ENCODE measurements at places on chromosomes 11 and 22.

DNA sequence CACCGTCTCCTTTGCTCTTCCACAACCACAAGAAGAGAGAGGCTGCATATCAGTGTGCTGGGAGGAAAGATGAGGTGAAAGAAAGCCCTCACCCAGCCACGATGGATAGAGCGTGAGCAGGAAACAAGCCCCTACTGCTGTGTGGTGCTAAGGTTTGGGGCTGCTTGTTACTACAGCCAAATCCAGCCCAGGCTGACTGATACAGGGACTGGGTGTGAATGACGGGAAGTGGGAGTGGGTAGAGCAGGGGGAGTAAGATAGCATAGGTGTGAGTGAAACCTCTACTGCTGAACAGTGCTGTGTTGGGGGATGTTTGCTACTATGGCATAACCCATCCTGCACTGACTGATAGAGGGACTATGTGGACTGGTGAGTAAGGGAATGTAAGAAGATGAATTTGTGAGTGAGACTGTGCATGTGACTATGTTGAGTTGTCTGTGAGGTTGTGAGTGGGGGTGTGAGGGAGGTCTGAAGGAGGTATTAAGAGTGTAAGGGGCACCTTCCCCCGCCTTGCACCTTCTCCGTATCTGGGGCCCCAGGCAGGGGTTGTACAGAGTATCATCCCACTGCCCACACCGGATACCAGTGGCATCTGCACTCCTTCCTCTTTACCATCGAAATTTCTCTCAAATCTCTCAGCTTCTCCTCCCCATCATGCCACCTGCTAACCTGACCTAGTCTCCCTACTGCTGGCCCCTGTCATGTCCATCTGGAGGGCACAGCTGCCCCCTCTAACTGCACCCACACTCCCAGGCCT, 91.5 kb downstream of the MN1 start:
- no peak for DNase-seq

DNA sequence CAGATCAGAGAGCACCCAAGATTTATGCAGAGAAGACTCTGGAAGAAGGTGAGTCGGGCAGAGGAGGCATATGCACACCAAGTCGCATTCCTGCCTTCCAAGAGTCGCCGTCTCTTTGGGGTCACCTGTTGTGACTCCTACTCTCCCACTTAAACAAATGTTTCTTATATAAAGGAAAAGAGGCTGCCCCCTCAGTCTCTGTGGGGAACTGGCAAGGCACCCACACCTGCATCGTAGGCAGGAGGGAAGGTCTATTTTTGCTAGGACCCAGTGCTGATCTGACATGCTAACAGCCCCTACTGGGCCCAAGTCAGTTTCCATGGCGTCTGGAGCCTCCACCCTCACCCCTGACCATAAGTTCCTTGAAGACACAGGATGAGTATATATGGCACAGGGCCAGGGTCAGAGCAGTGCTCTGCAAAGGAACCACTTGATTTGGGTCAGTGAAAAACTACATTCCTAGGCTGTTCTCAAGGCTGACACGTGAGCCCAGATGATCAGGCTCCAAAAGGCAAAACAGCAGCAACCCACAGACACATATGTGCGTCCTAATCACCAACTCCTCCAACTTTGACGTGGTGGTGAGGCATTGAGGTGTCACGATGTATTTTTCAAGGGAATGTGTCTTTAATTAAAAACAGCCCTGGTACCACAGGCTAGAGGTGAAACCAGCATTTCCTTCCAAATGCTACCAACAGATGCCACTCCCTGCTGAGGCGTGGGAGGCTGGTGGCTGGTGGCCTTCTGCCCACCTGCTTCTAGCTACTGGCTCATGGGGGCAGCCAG, 55.6 kb upstream of the CSNK2A3 start:
- DNase-seq: no peak

GRCh38 chr11:115918576-115918975, 414.4 kb upstream of the CADM1 start:
- DNase-seq: no peak

DNA sequence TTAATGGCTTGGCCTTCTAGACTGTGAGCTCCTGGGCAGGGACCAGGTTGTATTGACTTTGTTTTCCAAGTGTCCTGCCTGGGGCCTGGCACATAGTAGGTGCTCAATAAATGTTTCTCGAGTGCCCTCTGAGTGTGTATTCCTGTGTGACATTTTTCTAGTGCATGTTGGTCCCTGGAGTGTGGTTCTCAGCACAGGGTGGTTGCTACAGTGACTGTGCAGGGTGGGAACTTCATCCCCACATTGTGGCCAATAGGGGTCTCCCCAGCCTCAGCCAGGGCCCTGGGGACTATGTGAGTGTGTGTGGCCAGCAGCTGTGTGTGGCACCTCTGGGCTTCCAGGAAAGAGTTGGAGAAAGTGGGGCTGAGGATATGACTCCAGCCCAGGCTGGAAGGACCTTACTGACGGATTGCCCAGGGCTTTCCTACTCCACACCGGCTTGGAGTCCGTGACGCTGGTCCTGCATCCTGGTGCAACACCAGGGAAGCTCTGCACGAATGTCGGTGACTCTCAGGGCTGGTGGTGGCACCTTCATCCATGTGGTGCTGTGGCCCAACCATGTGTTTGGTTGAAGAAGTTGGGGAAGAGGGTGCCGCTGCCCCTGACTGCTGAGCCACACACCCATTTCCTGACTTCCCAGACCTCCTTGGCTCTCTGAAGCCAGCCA, 9.0 kb upstream of the MARK2 start:
- DNase-seq: no peak

DNA sequence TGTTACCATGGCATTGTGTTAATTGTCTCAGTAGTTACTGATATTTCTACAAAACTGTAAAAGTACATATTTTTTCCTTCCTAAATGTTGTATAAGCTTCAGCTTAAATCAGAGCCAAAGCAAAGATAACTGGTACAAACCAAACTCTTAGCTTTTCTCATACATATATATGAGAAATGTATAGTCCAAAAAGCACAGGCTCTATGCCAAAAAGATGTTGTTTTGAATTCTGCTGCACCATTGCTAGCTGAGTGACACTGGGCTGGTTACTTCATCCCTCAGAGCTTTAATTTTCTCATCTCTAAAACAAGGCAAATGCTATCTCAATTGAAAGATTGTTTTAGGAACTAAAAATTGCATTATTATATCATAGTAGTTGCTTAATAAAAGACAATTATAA, 6.7 kb upstream of the GRIA4 start:
- no peak for DNase-seq

- no peak for DNase-seq
Measured at GRCh38 chr11:134390706-134391569, 21.1 kb downstream of the B3GAT1 start.

- DNase-seq: no peak
Measured at GRCh38 chr11:127218275-127218608, 217.7 kb upstream of the KIRREL3 start.

DNA sequence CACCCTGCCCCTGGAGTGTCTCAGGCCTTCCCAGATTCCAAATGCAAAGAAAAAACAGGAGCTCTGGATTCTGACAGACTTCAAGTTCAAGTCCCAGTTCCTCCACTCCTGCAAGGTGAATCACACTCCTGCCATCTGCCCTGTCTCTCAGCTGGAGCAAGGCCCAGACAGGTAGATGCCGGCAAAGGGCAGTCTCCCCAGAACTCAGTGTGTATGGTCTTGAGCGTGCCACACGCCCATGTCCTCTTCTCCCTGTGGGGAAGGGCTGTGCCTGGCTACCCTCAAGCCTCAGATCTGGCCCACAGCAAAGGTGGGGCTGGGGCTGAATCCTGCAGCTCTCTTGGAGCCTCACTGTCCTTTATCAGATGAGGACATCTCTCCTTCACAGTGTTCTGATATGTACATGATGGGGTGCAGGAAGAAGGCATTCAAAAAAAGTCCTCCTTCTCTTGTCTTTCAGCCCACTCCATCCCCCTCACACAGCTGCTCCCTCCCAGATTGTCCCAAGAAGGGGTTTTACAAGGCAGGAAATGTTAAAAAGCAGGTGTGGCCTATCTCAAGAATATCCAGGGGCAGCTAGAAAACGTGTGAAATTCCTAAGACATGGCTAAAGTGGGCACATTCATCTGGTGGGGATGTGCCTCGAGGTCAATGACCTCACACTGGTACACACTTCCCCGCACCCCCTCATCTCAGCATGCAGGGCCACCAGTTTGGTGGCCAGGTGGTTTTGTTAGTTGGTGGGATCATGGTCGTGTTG, 27.7 kb upstream of the ARFGAP3 start:
- DNase-seq: no peak

- DNase-seq: no peak
Measured at GRCh38 chr11:11348303-11348702, 4.7 kb downstream of the CSNK2A3 start.

- no peak for DNase-seq
Measured at GRCh38 chr11:78535920-78536319, 38.7 kb downstream of the NARS2 start.

DNA sequence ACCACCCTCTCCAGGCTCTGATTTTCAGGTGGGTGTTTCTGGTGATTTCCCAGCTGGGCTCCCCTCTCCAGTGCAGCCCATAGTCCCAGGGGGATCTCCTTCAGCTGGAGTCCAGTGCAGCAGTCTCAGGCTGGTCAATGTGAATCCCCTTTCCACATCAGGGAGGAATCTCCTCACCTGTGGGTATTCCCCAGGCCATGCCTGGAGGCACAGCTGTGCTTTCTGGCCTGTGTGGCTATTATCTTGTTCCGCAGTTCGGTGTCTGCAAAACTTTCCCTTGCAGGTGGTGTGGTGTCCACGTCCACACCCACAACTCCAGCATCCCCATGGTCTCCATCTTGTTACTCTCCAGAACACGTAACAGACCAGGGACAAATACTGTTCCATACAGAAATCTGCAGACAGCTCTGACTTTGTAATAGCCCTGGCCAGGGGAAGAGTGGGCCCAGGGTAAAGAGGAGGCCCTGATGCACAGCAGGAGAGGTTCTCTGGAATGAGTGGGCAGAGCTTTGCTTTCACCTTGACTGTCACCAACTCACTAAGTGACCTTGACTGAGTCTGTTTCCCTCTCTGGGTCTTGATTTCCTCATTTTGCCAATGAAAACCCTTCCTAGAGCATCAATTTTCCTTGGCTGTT, 183.2 kb downstream of the CSNK2A3 start:
- no peak for DNase-seq
